ENCODE measurements at places on chromosomes 5 and 9.

DNA sequence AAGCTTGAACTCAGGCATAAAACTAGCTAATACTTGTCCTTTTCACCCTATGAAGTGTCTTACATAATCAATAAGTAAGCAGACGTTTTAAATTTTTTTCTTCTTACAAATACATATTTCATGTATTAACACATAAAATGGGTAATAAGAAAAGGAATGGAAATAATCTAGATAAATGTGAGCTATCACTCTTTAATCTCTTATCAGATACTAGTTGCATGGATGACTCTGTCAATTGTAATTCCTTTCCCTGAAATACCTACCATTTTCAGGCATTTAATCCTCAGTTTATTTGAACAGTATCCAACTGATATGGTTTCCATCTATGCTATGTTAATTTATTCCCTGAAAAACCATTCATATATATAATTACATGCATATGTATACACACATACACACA, 166.0 kb upstream of the RGS7BP start:
- DNase-seq, result no peak

- no peak for DNase-seq
Observed at GRCh38 chr5:7592910-7593309, 197.0 kb downstream of the ADCY2 start.

- no peak for DNase-seq
Observed at GRCh38 chr9:126819482-126819881, 14.6 kb downstream of the ZBTB43 start.

DNA sequence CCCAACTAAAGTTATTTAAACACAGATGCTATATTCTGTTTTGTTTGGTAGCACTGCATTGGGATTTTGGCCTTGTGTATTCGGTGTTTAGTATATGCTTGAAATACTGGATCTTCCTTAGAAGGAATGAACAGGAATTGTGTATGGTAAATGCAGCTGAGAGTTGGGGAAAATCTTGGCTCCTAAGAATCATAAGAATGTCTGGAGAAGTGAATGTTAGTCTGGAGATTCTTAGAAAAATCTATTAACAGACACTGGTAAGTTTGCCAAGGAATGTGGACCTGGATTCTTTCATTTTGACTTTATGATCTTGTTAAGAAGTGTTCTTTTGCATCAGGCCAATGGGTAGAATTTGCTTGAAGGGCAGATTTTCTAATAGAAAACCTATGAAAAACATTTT, 38.9 kb downstream of the SNX30 start:
- no peak for DNase-seq

DNA sequence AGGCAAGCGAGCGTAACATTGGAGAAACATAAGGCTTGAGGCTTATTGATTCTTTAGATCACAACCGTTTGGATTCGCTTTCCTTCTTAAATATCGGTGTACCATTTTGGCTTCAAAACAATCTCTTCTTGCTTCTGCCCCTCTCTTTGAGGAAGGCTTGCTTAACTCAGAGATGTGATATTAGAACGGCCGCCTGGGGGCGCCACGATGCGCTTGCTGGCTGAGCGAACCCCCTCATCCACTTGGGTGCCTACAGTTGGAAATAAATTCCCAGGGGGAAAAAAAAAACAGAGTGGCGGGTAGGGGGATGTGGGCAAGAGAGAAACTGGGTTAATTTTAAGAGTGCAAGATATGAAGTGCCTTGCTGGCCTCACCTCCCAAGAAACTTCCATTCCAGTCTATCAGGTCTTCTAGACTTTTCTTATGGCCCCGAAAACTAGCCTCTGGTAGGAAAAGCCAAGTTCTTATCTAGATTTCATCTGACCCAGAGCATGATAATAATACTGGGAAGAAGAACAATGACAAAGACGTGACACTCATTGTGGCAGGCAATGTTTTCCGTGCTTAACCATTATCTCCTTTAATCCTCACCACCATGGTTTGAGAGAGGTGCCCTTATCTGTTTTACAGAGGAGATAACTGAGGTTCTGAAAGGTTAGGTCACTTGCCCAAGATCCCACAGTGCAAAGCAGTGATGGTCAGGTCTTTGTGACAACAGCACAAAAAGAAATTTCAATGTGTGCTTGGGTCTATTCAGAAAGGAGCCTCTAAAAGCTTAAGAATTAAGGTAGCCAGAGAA, 115.8 kb downstream of the DPYSL3 start:
- no peak for DNase-seq

GRCh38 chr5:3517348-3517747, 78.3 kb upstream of the IRX1 start:
- no peak for DNase-seq

DNA sequence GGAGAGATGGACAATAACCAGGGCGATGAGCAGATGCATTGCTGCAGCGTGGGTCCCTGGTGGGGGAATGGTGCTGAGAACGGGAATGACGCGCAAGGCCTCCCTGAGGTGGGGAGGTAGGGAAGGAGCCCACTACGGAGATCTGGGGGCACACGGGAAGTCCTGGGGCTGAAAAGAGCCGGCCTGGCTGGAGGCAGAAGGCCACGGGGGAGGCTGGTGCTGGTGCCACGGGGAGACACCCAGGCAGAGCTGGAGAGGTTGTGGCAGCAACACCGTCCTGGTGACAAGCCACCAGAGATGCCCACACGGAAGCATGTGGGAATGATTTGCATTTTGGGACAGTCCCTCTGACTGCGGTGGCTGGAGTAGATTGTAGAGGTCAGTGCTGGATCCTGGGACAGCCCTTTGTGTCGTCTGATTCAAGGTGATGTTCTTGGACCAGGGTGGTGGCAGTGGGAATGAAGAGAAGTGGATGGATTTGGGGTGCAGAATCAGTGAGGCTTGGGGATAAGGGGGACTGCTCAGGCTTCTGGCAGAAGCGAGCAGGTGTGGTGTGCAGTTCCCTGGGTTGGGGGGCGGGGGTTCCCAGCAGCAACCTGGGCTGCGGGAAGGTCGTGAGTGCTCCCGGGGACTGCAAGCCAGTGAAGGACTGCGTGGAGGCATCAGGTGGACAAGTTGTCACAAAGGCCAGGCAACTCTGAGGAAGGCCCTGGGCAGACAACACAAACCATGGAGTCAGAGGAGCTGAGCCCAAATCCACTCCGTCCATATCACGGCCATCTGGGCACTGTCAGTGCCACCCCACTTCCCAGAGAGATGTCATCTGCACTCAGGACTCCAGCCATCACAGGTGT, 25.2 kb upstream of the CNOT6 start:
- no peak for DNase-seq

- DNase-seq, result no peak
Observed at GRCh38 chr5:138660051-138660572, 84.9 kb upstream of the HSPA9 start.
